NCI-H187 treated with DMSO at 0.1 percent for 48 hours (cell line): ENCODE measurements at places on chromosomes 4 and X.

DNA sequence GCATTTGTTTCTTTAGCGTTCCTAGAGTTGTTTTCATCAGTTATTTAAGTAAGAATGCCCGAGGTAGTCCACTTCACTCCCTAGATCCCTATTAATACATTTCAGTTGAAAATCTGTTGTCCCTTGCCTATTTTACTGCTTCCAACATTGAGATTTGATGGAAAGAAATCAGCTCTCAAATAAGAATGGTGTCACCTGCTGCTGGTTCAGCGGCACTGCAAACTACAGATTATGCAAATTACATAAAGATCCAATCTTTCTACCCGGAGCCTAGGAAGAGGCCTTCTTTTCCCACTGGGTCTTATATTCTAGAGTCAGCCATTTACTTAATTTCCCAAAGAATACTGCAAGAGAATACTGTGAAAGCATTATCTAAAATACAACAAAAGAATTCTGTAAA is 597.6 kb upstream of the MAGEB2 start:
- no peak for DNase-seq

GRCh38 chr4:10273030-10273429 is 156.4 kb upstream of the WDR1 start:
- DNase-seq: no peak

- no peak for DNase-seq
These were observed 23.4 kb upstream of the WFS1 start for GRCh38 chr4:6246170-6246634.

DNA sequence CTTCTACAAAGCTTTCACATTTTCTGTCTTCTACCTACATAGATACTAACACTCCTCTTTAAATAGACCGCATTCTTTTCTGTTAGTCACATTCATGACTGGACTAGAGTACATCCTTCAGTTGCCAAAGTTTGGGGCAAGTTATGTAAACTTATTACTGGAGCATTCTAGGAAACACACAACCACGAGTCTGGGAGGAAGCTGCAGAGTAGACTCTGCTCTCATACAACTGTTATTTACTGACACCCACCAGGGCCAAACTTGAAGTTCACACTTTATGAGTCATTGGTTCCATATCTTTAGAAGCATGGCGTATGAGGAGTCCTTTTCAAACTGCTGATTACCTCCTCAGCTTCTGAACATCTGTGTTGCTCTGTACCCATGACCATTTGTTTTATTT is 87.0 kb downstream of the RNF150 start:
- no peak for DNase-seq

- no peak for DNase-seq
These were observed 16.2 kb downstream of the GATB start for GRCh38 chr4:151744614-151745013.

DNA sequence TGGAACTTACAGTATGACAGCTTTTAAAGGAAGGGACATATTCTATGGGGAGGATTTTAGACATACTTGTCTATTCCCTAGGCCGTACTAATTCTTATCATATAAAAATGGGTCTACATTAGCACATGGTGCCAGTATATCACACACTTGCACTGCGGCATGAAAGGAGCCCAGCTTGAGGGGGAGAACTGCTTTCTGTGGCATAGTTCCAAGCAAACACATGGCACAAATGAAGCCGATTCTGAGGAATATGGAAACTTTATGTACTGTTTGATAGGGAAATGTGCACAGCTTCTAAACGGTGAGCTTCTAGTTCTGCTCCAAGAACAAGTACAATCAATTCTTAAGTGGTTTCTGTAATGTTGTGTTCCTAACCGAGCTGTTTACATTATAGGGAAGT is 675.6 kb upstream of the FTHL17 start:
- no peak for DNase-seq

DNA sequence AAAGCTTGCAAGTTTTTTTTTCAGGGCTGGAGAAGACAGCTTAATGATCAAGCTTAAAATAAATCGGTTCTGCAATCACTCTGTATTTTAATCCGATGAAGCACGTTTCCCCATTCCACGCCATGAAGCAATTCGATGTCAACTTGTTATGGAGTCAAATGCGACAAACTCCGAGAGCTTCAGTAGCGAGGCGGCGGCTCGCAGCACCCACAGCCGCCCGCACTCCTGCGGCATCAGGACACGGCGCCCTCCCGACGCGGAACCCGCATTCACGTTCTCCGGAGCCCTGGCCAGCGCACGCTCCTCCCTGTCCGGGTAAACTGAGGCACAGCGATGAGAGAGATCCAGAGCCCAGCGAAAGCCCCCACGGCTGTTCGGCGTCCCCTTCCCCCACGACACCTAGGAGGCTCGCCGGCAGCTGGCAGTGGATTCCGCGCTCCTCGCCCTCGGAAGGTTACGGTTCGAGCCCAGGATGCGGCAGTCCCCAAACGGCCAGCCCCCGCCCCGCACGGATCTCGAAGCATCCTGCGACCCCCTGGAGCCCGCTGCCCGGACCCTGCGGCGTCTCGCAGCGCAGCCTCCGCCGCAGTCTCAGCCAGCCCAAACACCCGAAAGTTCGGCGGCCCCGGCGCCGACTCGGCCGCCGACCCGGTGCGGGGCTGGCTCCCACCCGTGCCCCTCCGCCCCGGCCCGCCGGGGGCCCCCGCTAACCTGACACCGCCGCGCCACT is 507 bp downstream of the MFAP3L start:
- DNase-seq: no peak
